GM23338 (cell line): ENCODE measurements at places on chromosomes 16 and 17. TPM values are rescaled to one million over a fixed set of nuclear protein-coding genes. Genes with fewer than 3 reads are reported as not detected.

Gene MYH3
- 1.1 and 1.8 TPM in 2 replicates for total RNA-seq

Gene CHD9
- total RNA-seq: 18.8 and 21.9 TPM in 2 replicates

Gene PITPNM3
- total RNA-seq: 1.5 and 2.2 TPM in 2 replicates

Gene KRTAP3-1
- not detected in 2 replicates for total RNA-seq

Gene AATK
- total RNA-seq: 2.3 and 5.0 TPM in 2 replicates

Gene SLC16A11
- 0.42 TPM in 1 of 2 replicates, not detected in the other for total RNA-seq

Gene ANKRD40CL
- not detected in 2 replicates for total RNA-seq

Gene PRRT2
- total RNA-seq: 8.9 and 13.3 TPM in 2 replicates

Gene DNAH9
- total RNA-seq: 0.27 TPM in 1 of 2 replicates, not detected in the other

Gene NOS2
- total RNA-seq: 1.8 and 2.7 TPM in 2 replicates

Gene MMP15
- 72.4 and 79.1 TPM in 2 replicates for total RNA-seq

Gene DLX4
- 0.10 and 0.58 TPM in 2 replicates for total RNA-seq

Gene SOX8
- 17.2 and 26.2 TPM in 2 replicates for total RNA-seq

Gene EPOP
- 1.7 and 2.4 TPM in 2 replicates for total RNA-seq

Gene P2RX5
- 11.6 and 13.6 TPM in 2 replicates for total RNA-seq

Gene UMOD
- total RNA-seq: not detected in 2 replicates

Gene SOCS1
- total RNA-seq: 79.2 and 84.7 TPM in 2 replicates
